ENCODE measurements at places on chromosomes 2 and 18.

DNA sequence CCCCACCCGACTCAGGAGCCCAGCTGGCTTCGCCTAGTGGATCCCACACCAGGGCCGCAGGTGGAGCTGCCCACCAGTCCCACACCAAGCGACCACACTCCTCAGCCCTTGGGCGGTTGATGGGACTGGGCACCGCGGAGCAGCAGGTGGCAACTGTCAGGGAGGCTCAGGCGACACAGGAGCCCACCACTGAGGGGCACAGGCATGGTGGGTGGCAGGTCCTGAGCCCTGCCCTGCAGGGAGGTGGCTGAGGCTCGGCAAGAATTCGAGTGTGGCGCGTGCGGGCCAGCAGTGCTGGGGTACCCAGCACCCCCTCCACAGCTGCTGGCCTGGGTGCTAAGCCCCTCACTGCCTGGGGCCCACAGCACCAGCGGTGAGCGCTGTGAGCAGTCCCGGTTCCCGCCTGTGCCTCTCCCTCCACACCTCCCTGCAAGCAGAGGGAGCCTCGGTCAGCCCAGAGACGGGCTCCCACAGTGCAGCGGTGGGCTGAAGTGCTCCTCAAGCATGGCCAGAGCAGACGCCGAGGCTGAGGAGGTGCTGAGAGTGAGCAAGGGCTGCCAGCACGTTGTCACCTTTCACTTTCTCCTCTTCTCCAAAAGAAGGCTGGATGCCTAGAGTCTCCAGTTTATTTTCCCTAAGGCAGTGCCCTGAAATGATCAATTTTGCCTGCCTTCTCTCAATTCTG is 1440.7 kb upstream of the ZEB2 start:
- DNase-seq: no peak

GRCh38 chr2:239811806-239812560 is 213.2 kb downstream of the NDUFA10 start:
- DNase-seq: no peak

DNA sequence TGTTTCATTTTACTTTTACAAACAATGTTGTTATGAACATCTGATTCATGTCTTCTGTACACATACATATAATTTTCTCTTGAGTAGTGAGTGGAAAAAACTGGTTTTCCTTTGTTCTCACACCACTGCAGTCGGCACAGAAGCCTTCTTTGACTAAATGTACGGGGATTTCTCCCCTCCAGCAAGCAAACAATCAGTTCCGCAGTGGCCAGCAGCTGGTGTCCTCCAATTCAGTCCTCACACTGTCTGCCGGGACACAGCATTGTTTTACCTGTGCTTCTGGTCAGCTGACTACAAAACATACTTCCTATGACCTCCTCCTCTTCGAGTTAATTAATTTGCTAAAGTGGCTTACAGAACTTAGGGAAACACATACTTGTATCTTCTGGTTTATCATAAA is 202.8 kb downstream of the WDR7 start:
- no peak for DNase-seq

GRCh38 chr2:205462681-205463345 is 219.5 kb upstream of the NRP2 start:
- DNase-seq: no peak

GRCh38 chr18:77087393-77088141 is 45.0 kb downstream of the MBP start:
- no peak for DNase-seq

- no peak for DNase-seq
Measured at GRCh38 chr2:75333646-75334045, 134.3 kb upstream of the TACR1 start.

- no peak for DNase-seq
Measured at GRCh38 chr2:106358521-106358920, 109.7 kb downstream of the RGPD3 start.

DNA sequence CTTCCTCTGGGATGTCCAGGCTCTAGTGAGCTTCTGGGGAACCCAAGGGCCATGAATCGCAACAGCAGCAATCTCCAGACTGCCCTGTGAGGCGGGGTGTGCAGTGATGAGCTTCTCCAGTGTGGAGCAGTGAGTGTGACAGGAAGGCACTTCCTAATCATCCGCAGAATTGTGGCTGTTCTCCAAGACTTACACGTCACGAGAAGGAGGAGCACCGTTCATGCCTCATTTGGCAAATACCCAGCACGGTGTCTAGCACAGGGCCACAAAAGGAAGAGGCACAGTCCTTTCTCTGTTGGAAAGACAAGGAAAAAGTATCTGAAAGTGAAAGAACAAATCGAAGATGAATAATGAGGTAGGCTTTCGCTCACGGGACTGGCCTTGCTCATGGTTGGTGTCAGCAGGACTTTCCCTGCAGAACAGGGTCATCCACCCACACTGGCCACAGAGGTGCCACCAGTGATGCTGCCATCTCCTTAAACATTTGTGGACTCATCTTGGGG is 125.1 kb upstream of the HAAO start:
- DNase-seq: no peak

DNA sequence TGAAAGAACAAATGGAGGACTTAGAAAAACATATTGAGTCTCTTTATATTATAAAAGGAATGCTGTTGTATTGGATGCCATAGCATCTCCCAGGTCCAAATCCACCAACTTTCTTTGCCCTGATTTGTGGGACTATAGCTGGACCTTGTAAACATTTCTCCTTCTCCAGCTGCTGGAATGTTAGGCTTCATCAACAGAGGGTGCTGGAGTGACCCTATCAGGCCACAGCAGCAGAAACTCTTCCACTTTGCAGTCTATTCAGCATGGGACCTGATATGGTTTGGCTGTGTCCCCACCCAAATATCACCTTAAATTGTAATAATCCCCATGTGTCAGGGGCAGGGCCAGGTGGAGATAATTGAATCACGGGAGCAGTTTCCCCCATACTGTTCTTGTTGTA is 138.4 kb upstream of the ARL4C start:
- DNase-seq: no peak

DNA sequence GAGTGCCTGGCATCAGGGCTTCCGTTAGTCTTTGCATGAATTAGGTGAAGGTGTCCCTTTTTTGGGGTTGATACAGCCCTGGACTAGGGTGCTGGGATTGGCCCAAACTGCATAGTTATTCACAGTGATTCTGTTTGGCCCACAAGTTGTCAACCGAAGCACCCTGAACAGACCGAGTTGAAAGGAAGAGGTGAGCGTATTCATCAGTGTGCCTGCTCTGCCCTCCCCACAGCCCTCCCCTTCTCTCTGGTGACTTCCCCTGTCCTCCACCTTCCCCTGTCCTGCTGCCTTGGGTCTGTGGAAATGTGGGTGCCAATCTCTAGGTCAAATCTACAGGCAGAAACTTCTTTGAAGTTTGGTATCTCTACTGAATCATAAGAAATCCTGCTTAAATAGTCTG is 330.5 kb downstream of the DYSF start:
- DNase-seq: no peak

DNA sequence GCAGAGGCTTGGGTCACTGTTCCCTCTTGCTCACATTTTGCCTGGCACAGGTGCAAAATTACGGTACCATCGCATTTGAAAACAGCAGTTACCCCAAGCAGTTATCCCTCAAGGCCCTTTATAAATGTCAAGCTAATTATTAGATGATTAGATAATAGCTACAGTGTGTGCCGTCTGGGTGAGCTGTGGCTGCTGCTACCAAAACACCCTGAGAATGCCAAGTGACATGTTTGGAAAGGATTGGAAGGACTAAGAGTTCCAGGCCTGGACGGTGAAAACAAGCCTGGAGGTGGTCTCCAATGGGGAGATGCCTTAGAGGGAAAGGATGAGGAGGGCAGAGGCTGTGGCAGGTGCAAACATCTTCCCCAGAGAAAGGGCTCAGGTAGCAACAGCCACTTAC is 120.6 kb downstream of the CAPN13 start:
- DNase-seq: no peak
